Fibroblast of skin of abdomen (primary cell): ENCODE measurements at places on chromosomes 6 and 20.

DNA sequence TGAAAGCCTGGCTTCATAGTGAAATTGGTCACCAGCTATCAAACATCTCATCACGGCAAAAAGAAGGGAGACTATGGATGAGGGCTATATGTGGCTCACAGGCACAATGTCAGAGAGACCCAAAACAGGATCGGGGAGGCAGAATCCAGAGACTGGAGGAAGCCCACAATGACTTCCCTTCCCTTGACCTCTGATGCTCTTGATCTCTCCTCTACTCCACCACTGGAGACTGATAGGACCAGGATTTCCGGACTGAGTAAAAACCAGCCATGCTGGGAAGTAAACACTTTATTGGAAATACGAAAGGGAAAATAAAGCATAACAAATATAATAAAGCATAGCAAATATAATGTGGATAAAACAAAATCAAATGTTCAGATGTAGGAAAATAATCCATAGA lies 597.3 kb downstream of the UTRN start:
- DNase-seq: no peak

GRCh38 chr6:29131691-29132090 lies 23.8 kb downstream of the OR2J3 start:
- DNase-seq: no peak

GRCh38 chr6:11111769-11112437 lies 378 bp upstream of the ERVFRD-1 start:
- no peak for DNase-seq

- no peak for DNase-seq
These were observed 273.8 kb upstream of the AGPAT4 start for GRCh38 chr6:161547617-161548016.

DNA sequence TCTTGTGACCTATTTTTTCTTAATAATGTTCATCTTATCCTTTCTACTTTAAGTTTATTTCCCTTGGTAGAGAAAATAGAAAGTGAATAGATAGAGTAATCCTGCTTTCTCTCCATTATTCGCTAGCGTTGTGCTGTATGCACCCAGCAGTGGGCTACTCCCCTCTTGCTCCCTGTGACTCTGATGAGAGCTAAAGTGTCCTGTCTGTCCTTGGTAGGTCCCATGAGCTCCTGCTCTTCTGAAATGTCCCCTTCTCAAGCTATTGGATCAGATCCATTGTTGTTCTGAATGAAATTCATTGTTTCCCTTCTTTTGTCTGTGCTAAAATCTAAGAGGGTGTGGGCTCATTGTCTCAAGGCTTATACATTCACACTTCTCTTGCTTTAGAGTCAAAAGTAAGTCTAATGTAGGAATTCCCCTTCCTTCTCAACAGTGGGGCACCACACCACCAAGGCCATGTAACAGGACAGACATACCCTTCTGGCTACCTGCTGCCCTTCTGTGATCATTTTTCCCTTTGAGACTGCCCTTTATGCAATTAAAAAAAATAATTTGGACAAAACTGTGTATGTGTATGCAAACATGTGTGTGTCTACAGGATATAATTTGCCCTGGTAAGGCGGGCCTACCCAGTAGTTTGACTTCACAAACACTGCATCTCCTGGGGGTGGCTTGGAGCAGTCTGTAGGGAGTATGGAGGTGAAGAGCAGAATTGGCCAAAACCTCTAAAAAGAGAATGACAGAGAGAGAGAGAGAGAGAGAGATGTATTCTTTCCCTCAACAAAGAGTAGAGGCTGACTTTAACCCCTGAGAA lies 167.0 kb upstream of the MYLIP start:
- no peak for DNase-seq

GRCh38 chr6:34068462-34069044 lies 77.3 kb downstream of the GRM4 start:
- no peak for DNase-seq

GRCh38 chr6:68013780-68014515 lies 621.1 kb upstream of the ADGRB3 start:
- DNase-seq: peak; percentile 74

DNA sequence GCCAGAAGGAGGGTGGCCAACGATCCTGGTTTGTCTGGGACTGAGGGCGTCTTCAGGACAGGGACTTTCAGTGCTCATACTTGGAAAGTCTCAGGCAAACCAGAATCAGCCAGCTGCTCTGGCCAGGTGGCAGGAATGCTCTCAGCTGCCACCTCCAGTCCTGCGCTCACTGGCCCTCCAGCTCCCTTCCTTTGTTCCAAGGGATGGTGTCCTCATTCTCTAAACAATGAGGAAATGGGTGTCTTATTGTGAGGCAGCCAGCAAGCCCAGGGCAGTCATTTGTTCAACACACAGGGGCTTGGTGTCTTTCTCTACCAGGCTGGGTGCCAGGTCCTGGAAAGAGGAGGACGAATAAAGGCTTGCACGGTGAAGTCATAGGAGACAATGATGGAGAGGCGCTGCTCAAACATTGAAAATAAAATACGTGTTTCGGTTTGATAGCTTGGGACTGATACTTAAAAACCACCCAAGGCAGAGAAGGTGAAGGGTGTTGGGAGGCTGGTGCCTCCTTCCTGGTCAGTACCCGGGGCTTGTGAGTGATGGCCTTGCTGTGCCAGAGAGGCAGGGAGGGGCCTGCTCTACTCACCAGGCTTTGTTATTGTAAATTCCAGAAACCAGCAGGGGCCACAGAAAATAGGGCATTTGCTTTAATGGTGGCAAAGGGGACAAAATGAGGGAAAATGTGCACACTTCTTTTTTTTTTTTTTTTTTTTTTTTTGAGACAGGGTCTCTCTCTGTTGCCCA lies 11.3 kb upstream of the TMEM181 start:
- no peak for DNase-seq

GRCh38 chr20:33183312-33183711 lies 15.4 kb downstream of the BPIFA2 start:
- no peak for DNase-seq

GRCh38 chr20:58173091-58173490 lies 55.4 kb downstream of the ANKRD60 start:
- DNase-seq: no peak

- DNase-seq: no peak
These were observed 172.5 kb upstream of the JARID2 start for GRCh38 chr6:15073344-15073789.

GRCh38 chr6:155382338-155382685 lies 68.0 kb upstream of the TFB1M start:
- peak; percentile 89 for DNase-seq

- DNase-seq: no peak
These were observed 8.0 kb downstream of the RNF182 start for GRCh38 chr6:13932785-13933184.

DNA sequence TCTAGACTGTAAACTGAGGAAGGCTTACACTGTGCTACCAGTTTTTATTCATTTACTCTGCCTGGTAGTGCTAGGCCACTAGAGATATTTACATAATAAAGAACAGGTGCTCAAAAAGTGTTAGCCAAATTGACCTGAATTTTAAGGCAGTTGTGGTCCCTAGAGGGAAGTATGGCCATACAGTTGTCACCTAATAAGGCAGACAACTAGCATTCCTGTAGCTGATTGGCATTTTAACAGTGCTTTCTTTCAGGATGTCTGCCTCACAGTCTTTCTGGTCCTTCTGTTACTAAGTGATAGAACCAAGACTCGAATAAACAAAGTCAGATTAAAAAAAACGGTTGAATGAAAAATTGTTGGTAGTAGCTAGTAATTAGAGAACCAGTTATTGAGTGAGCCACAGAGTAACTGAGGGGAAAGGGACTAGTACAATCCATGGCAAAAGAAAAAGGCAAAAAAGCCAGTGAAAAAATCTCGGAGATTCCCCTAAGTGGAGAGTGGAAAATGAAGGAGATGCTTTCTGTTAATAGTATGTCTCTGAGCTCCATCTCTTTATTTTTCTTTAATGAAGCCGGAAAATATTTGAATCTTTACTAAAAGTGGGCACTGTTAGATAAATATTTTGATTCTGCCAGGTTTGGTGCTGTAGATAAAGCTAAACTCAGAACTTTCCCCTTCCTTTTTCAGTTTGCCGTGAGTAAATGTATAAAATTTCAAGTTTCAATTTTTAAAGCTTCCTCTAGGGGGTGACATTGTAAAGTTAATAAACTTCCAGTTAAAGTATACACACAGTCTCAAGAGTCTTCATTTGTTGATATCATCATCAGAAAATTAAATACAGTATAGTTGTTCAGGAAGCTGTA lies 9.1 kb downstream of the VTA1 start:
- peak; percentile 22 for DNase-seq

- peak; percentile 39 for DNase-seq
These were observed 9.5 kb upstream of the NUP153 start for GRCh38 chr6:17716221-17716620.

GRCh38 chr20:14570811-14571210 lies 233.4 kb upstream of the FLRT3 start:
- no peak for DNase-seq

DNA sequence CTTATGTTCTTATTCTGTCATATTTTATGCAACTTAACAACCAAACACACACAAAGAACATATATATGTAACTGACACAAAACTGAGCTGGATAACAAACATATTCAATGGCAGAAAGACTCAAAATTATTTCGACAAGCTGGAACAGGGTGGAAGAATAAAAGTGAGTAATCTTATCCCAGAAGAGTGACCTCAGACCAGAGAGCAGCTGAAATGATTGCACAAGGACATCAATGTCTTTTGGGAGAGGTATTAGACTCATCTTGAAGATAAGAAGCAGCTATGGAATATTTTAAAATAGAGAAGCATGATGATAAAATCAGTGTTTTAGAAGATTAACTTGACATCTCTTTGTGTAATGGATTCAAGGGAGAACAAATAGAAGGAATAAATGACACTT lies 191.6 kb upstream of the PRDM1 start:
- no peak for DNase-seq

DNA sequence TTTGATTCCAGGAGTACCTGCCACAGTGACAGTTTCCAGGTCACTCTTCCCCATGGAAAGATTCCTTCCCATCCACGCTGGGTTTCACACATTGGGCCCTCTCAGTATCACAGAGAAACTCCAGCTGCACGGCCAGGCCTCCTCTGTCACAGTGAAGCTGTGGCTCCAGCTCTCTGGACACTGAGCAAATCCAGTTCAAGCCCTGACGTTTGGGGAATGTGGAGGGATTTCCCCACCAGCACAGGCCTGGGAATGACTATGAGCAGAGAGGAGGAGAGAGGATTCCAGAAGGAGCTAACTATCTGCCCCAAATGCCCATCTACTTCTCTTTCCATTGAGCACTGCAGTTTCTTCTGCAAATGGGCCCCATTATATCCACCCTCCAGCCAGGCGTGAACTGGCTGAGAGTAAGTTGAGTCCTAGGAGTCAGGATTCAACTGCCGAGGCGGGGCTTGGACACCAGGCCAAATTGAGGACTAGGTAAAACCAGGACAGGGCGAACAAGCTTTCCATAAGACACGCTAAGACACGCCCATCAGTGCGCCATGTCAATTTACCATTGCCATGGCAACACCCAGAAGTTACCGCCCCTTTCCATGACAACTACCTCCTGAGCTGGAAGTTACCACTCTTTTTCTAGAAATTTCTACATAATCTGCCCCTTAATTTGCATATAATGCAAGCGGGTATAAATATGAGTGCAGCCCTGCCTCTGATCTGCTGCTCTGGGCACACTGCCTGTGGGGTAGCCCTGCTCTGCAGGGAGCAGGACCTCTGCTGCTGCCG lies 9.2 kb upstream of the BNIP5 start:
- DNase-seq: no peak

- no peak for DNase-seq
These were observed 131.2 kb upstream of the AKAP12 start for GRCh38 chr6:151108548-151108947.

GRCh38 chr6:5151955-5152401 lies 66.8 kb downstream of the PPP1R3G start:
- peak; percentile 93 for DNase-seq

- no peak for DNase-seq
These were observed 10.8 kb downstream of the DDO start for GRCh38 chr6:110404607-110405006.

GRCh38 chr6:72776456-72776855 lies 154.6 kb downstream of the KCNQ5 start:
- DNase-seq: no peak

DNA sequence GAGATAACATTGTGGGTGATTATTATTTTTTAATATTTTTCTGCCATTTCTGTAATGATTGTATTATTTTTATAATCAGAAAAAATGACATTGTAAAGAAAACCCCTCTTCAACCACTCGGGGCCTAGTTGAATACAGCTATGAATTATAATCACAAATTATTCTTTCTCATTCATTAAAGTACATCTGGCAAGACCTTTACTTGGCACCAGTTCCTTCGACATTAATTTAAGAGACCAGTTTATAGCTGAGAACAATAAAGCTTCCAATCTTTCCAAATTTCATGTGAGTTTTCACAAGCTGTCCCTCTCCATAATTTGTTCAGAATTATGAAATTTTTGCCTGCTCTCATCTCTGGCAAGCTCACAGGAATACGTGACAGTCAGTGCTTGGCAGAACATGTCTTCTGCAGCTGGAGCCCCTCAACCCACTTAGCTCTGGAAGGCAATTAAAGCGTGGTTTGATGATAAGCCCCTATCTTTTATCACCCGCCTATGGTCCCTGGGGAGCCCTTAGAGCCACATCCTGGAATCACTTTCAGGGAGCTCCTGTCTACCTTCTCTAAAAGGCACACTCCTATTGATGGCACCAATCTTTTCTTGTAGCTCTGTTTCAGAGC lies 237.2 kb upstream of the PRND start:
- DNase-seq: no peak

DNA sequence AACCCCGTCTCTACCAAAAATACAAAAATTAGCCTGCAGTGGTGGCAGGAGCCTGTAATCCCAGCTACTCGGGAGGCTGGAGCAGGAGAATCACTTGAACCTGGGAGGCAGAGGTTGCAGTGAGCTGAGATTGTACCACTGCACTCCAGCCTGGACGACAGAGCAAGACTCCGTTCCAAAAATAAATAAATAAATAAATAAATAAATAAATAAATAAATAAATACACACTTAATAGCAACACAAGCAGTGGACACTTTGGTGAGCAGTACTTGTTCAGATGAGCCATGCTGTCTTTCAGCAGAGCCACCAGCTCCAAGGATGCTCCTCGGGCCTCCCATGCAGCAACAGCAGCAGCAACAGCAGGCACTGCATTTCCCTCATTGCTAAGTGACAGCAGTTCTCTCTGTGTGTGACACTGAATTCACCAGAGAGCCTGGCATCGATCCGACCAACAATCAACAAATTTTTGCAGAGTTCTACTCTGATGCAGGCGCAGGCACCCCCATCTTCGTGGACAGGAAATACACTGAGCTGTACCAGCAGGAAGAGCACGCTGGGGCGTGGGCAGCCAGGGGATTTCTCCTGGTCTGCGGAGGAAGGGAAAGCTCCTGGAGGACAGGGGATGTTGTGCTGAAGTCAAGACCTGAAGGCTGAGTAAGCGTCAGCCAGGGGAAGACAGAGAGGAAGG lies 54.0 kb upstream of the SNX9 start:
- DNase-seq: no peak
